ENCODE measurements at places on chromosomes 1 and 21.
A peak's percentile ranks its signal among the peaks of the same experiment; 100 is the strongest.

DNA sequence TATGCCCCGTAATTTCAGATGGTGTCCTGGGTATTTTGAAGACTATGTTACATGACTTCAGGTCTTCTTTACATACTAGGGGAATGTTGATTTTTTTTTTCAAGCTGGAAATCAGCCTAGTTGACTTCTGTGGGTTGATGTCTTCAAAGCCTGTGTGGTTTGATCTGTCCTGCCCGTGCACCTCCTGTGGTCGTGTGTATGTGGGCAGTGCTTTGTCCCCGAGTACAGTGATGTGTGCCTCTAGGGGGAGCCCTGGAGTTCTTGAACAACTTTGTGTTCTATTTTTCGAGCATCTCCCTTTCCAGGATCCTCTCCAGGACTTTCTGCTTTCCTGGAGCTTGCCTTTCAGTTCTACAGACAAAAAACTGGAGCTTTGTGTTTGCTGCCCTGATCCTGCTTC is 28.9 kb downstream of the OBSCN start:
- DNase-seq = no peak

DNA sequence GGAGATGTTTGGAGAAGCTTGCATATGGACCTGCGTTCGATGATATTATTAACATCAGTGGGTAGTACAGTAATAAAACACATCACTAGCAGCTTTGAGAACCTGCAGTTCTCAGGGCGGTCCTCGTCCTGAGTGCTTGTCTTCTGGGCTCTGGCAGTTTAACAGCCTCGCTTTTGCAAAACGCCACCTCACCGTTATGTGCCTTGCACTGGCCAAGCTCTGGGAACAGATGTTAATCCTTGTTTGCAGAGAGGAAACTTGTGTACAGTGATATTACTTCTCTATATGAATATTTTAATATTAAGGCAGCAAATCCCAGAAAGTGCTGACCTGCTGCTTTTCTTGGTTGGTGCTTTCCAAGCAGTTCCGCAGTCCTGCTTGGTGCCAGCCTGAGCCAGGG is 167.4 kb upstream of the TMEM51 start:
- no peak for DNase-seq

GRCh38 chr1:86155807-86156565 is 586 bp downstream of the COL24A1 start:
- no peak for DNase-seq

DNA sequence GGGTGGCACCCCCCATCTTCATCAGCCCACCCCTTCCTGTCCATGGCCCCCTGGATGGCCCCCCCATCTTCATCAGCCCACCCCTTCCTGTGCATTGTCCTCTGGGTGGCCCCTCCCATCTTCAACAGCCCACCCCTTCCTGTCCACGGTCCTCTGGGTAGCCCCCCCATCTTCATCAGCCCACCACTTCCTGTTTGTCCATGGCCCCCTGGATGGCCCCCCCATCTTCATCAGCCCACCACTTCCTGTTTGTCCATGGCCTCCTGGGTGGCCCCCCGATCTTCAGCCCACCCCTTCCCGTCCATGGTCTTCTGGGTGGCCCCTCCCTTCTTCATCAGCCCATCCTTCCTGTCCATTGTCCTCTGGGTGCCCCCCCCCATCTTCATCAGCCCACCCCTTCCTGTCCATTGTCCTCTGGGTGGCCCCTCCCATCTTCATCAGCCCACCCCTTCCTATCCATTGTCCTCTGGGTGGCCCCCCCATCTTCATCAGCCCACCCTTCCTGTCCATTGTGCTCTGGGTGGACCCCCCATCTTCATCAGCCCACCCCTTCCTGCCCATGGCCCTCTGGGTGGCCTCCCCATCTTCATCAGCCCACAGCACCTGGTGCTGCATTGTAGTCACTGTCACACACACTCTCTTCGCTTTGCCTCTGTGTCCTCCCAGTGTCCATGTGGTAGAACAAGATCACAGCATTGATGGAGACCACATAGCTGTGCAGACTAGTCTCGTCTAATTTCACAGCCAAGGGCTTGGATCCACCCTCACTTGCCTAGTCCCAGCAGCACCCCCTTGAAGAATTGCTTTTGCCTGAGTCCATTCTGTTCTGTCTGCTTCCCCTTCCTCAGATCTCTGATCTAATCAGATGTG is 95.9 kb downstream of the PCBP3 start:
- no peak for DNase-seq

GRCh38 chr1:19272064-19272463 is 16.5 kb downstream of the AKR7A3 start:
- no peak for DNase-seq

DNA sequence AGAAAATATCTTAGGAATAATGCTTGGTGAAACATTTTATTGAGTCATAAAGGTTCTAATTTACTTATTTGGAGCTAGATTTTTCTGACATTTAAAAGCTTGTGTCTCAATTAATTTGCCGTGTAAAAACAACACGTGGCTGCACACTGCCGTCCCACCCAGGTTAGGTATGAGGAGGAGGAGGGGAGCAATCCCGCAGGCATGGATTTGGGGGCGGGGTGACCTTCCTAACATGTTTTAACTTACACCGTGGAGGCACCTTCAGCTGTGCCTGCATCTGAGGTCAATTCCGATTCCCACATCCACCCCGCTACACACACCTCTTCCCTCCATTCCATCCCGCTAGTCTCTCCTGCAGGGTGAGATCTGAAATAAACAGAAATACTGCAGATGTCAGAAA is 28.5 kb upstream of the UMODL1 start:
- DNase-seq = no peak

DNA sequence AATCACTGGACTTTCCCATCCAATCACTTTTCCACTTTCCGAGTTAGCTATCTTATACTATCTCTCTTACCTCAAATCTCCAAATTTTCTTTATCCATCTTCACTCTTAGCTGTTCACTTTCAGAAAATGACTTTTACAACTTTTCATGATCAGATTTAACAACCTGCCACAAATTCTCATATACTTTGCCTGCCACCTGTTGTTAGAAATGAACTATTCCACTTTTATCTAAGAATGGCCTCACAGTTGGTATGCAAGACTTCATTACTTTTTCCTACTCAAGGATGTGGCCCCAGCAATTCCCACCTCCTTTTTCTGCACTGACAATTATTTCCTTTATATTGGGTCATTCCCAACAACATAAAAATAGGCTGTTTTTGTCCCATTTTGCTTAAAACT is 93.6 kb upstream of the DEPDC1 start:
- no peak for DNase-seq

- peak; percentile 28 for DNase-seq
Observed at GRCh38 chr1:44807364-44808062, 362 bp upstream of the DYNLT4 start.

DNA sequence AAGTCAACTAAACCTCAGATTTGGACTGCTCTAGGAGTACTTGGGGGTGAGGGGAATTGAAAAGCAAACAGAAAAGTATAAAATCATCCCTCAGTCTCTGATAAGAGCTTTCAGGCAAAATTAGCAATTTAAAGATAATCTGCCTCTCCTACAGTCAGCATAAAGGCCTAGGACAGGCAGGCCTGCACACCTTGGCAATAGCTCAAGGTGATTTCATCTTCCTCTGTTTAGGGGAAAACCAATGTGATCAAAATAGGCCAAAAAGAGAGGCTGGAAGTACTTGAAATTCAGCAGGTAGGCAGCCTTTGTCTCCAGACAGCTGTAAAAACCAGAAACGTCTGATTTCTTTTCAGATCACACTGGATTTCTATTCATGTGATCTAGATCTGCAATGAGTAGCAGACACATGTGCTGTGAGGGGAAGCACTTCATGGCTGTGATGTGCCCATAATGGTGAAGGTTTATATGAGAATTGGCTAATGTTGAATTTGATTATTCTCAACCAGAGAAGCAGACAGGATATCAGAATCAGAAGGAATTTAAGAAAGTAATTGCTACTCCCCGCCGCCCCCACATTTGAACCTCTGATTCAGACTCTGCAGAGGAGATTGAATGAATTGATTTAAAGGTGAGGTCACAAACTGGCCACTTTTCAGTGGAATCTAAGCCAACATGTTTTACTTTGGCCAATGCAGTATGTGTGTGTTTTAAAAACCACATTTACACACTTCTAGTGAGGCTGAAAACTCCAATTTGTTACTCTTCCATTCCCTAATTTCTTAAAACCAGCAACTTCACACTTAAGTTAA is 45.8 kb upstream of the DNASE2B start:
- DNase-seq = no peak

DNA sequence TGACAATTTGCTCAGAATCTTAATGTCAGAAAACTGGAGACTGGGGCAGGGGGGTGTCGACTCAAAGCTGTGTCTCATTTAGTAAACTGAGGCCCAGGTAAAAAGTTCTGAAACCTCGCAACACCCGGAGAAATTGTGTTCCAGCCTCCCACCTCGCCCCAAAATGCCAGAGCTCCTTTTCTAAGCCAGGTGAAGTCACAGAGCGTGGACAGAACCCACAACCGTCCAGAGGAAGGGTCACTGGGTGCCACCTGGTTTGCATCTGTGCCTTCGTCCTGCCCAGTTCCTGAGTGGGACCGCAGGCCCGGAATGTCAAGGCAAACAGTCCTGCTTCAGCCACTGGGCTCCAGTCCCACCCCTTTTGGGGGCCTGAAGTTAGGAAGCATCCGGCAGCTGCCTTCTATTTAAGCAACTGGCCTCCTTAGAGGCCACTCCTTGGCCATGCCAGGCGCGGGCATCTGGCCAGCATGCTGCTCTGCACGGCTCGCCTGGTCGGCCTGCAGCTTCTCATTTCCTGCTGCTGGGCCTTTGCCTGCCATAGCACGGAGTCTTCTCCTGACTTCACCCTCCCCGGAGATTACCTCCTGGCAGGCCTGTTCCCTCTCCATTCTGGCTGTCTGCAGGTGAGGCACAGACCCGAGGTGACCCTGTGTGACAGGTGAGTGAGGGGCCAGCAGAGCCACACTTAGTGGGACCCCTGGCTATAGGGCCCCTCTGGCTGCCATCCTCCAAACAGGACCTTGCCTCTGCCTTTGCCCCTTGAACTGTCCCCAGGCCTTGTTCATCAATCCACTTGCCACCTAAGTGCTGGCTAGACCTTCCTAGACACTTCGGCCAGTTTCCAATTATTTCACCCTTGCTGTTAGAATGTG is at the start of gene TAS1R1:
Gene TAS1R1, plus strand, starts transcription at position 401 of the 872 bp plus-strand sequence. Its CDS starts 67 bp downstream, at position 468.
- no peak for DNase-seq

- DNase-seq = no peak
Observed at GRCh38 chr1:247935781-247936180, 11.1 kb downstream of the OR2AJ1 start.

DNA sequence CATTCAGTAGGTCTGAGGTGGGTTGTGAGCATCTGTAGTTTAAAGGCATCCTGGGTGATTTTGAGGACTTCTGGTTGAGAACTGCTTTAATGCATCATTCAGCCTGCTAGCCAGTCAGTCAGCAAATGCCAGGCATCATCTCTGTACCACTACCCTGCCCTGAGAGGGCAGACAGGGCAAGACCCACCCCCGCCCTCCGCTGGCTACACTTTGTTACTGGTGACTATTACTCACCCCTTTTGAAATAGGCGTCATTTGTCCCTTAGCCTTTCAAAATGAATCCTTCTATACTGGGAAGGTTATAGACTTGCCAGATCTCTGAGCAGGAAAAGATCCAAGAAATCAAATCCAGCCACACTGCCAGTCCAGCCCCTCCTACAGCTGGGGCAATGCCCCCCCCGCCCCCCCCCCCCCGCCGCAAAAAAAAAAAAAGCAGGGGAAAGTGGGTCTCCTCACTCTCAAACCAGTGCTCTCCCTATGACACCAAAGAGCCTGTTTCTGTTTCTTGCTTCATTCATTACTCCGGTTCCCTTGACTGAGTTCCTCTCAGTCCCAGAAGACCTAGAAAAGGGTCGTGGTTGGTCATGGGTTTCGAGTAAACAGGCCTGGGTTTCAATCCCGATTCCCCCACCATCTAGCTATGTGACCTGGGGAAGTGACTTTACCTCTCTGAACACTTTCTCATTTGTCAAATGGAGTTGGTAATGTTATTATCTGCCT is 4.4 kb downstream of the SELENON start:
- DNase-seq = no peak

GRCh38 chr1:91795591-91796389 is 90.2 kb downstream of the TGFBR3 start:
- DNase-seq = no peak

GRCh38 chr1:233215135-233215760 is 80.3 kb downstream of the PCNX2 start:
- no peak for DNase-seq

DNA sequence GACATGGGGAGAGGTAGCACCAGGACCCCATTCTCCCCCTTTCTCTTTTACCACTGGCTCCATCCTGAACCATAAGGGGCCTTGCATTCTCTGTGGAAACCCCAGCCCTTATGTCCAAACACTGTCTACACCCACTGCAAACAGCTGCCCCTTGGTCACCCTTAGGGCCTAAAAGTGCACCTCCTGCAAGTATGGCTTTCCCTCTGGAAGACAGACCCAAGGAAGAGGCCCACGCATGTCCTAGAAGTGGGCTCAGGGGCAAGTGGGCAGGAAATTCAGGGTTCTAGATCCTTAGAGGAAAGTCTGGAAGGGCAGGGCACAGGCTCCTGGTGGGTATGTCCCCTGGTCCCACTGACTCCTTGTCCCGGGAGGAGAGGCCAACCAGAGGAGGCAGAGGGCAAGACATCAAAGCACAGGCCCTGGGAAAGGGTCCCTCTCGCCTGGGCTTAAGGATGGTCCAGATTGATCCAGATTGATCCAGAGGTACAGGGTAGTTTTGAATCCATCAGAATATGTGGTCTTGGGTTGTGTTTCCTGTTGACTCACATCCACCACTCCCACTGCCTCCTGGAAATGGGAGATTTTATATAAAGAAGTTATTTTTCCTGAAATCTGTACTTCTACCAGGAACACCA is 150.9 kb downstream of the GRIK3 start:
- DNase-seq = no peak

- DNase-seq = no peak
Observed at GRCh38 chr1:187070076-187070475, 241.3 kb downstream of the PLA2G4A start.

GRCh38 chr1:201171063-201172036 is 17.1 kb upstream of the TMEM9 start:
- DNase-seq = peak; percentile 39

GRCh38 chr1:19096036-19096833 is 113.8 kb downstream of the UBR4 start:
- DNase-seq = no peak

- no peak for DNase-seq
Observed at GRCh38 chr1:6171548-6172124, 8.5 kb downstream of the CHD5 start.

- DNase-seq = no peak
Observed at GRCh38 chr1:222033450-222033849, 291.6 kb upstream of the DUSP10 start.

DNA sequence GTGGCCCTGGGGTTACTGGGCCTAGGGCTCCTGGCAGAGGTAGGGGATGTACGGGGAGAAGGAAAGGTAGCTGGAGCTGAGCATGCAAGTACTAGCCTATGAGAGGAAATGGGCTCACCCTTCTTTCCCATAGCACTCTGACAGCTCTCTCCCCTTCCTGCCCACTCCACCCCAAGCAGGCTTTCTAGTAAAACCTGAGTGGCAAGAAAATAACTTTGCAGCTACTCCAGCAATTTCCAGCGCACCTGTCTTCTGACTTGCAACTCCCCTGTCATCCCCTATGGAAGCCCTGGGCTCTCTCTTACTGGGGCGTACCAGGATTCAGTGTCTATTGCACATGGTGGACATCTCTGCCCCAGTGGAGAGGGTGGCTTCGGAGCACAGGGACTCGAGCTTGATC is 6.7 kb upstream of the IVL start:
- no peak for DNase-seq
